ENCODE measurements at places on chromosomes 3 and 15.

DNA sequence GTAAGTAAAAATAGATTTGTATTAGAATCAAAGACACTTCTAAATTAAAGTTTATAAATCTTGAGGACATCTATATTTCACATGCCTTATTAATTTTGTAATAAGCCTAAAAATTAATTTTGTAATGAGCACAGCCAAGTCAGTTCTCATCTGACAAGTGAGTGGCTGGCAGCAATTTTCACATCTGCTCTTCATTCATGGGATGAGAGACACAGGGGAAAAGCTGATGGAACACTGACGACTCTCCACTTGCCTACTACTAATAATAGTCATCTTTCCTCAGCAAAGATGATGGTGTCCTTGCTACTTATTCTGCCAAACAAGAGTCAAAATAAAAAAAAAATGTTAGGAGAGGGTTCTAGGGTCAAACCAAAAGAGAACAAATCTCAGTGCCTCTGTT is 14.4 kb upstream of the CMSS1 start:
- DNase-seq, result no peak

GRCh38 chr3:184506561-184506991 is 55.0 kb upstream of the EPHB3 start:
- no peak for DNase-seq

DNA sequence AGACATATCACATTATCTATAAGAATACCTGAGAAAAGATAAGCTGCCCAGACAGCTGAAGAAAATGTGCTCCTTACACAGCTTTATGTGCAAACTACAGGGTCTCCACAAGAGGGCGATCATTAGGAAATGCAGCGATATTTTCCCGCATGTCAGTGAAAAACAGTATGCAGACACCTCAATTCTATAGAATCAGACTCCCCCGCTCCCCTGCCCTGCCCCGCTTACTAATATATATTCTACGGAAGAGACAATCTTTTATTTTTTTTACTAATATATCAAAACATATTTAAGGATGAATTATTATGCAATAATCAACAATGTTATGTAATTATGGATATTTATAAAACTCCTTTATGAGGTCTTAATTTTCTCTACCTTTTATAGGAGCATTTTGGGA is 681.3 kb downstream of the ROBO1 start:
- DNase-seq, result no peak

- no peak for DNase-seq
These were observed 19.6 kb upstream of the EPHB3 start for GRCh38 chr3:184541886-184542562.

- no peak for DNase-seq
These were observed 292.1 kb downstream of the LSAMP start for GRCh38 chr3:116153174-116153573.

DNA sequence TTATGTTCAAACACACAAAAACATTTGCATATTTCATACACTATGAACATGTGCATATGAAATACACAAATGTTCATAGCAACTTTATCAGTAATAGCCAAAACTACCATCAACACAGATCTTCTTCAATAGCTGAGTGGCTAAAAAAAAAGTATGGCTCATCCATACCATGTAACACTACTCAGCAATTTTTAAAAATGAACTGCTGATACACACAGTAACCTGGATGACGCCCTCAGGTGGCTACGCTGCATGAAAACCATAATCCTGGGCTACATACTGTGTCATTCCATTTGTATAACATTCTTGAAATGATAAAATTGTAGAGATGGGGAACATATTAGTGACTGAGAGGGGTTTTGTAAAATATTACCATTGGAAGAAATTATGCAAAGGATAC is 243.6 kb downstream of the MAGI1 start:
- DNase-seq, result no peak

- no peak for DNase-seq
These were observed 226.1 kb upstream of the BHLHE40 start for GRCh38 chr3:4753073-4753691.

DNA sequence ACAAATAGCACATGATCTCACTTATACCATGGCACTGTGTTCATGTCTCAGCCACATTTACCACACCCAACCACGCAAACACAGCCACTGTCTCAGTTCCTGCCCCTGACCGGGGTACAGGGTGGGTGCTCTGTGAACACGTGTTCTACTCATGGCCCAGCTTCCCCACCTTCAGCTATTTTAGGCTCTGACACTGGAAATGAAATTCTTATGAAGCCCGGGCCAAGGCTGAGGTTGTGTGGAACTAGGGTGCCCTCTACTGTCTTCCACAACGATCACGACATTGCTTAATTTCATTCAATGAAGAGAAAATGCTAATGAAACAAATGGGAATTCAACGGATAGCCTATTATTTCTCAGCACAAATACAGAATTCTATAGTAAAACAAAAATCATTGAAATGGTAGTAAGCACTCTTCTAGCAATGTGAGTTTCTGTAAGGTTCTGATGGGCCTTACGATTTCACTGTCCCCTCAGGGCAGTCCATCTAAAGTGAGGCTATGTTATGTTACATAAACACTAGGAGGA is 2.1 kb upstream of the GABRA5 start:
- no peak for DNase-seq

GRCh38 chr3:50171540-50172301 is 16.6 kb downstream of the SEMA3F start:
- DNase-seq, result no peak

DNA sequence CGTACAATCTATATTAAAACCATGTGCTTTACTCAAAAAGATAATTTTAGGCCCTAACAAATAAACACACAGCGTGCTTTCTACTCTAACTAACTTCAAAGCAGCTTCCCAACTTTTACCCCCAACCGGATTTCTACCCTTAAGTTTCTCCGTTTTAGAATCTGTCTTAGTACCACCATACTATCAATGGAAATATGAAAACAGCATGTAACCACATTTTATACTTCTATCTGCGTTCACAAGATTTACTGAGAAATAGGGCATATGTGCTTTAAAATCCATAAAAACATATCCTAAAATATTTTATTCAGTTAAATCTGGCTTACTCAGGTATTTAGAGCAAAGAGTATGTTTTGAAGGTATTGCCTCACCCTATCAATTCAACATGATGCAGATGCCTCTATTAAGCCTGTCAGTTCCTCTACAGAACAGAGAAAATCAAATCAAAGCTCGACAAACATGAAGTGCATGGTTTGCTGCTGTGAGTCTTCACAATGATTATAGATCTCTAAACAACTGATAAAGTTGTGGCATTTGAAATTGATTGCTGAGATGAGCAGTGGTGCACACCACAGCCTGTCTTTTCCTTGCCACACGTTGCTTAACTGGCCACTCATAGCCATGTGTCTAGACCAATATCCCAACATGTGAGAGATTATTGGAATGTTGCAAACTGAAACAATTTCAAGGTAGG is 44.5 kb upstream of the ZPLD1 start:
- DNase-seq, result no peak

DNA sequence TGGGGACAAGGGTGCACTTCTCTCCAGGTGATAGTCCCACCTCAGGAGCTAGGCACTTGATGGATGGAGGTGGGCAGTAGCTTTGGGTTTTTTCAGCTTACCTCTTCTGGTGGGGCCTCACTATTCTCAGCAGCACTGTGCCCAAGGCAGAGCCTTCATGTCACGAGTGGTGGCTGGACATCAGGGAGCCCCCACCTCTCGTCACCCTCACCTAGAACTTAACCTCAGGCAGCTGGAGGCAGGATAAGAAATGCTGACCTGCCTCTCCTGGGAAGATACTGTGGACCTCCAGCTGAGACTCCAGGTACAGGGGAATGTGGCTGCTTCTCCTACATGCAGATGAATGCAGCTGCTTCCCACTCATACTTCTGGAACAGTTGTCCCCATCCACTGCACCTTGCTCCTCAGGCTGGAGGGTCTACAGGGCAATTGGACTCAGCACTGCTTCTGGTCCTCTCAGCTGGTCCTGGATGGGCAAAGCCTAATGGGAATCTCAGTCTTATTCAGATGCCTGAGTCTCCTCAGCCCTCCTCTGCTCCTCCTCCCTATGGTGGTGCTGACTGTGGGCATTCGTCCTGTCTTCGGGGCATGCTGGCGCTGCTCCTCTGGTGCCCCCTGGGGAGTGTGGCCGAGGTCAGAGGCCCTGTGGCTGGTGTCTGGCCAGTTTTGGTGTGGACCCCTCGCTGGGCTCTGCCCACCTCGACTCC is 129.9 kb downstream of the KLF13 start:
- peak; percentile 9 for DNase-seq

GRCh38 chr3:105157067-105157765 is 209.5 kb upstream of the ALCAM start:
- no peak for DNase-seq

GRCh38 chr15:41621200-41622193 is 38.7 kb upstream of the MGA start:
- peak; percentile 84 for DNase-seq

GRCh38 chr15:25965326-25965725 is 102.2 kb upstream of the ATP10A start:
- no peak for DNase-seq

GRCh38 chr3:47407237-47407636 is 26.4 kb downstream of the PTPN23 start:
- no peak for DNase-seq

- DNase-seq, result no peak
These were observed 67.8 kb downstream of the RAB11A start for GRCh38 chr15:65937054-65937453.

- peak; percentile 20 for DNase-seq
These were observed 279.1 kb upstream of the THRB start for GRCh38 chr3:24773798-24774197.

DNA sequence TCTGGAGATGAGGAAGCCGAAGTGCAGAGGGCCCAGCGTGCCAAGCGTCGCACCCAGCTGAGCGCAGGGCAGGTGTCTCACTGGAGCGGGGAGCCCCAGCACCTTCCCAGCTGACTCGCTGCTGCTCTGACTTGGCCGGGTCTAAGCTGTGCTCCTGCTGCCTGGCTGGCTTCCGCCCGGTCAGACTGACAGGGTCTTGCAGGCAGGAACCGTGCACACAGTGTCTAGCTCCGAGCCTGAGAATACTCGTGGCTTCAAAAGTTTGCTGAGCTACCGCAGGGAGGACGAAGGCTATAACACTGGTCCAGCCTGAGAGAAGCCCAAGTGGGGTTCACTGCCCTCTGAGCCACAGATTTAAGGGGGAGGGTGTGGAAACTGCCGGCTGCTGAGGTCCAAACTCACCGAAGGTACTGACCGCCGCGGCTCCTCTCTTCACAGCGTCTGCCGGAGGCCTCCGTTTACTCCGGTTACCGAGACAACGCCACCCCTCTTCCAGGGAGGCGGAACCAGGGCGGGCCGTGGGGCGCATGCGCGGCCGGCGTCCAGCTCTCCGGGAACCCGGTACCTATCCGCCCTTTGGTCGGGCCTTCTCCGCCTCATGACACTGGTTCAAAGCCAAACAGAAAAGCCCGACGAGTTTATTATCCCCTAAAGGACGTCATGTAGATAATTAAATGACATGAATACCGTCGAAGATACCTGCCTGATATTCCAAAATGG is at the start of gene CFAP44:
TSS of gene CFAP44 (minus strand) at position 443 of the 720 bp plus-strand sequence. CDS start 7,829 bp downstream, outside the sequence.
- DNase-seq, result peak; percentile 64

DNA sequence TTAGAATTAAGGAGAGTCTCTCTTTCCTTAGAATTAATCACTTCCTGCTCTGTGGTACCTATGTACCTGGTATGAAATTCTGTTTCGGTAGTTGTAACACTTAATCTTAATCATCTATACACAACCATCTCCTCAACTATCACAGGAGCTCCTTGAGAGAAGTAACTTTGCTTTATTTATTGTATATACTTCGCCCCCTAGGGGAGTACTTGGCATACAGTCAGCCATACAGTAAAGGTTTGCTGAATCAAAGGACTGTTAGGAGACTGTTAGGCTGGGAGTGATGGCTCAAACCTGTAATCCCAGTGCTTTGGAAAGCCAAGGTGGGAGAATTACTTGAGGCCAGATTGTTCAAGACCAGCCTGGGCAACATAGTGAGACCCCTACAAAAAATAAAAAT is 44.7 kb downstream of the RORA start:
- DNase-seq, result no peak

DNA sequence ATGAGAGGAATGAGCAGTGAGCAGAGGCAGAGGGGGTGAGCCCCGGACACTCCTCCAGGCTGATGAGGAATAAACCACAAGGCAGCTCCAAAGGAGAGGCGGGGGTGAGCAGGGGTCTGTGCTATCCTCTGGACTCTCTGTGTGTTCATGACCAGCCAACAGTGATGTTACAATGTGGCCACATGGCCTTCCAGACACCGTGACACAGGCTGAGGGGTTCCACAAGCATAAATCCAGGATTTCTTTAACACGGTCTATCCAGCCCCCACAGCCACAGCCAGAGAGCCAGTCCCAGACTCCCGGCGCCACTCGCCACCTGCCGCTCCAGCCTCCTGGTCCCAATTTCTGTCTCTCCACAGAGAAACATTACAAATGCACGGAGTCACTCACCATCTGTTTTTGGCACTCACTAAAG is 24.4 kb downstream of the XXYLT1 start:
- peak; percentile 10 for DNase-seq

- DNase-seq, result no peak
These were observed 32.0 kb downstream of the SMAD3 start for GRCh38 chr15:67097424-67097823.

DNA sequence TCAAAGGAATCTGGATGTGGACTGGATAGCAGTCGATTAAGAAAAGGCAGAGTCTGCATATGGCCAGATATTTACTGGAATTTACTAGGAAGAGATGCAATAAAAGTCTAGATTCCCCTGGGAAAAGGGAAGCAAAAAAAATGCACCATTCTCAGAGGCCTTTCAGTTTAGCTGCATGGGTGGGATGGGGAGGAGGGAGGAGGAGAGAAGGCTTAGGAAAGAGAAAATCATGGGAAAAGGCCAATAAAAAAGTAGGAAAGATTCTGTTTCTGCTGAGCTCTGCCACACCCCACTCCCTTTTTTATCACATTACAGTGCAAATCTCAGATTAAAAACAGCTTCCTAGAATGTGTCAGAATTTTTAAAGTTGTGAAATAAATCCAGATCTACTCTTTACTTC is 103.6 kb downstream of the ADAMTS9 start:
- no peak for DNase-seq

DNA sequence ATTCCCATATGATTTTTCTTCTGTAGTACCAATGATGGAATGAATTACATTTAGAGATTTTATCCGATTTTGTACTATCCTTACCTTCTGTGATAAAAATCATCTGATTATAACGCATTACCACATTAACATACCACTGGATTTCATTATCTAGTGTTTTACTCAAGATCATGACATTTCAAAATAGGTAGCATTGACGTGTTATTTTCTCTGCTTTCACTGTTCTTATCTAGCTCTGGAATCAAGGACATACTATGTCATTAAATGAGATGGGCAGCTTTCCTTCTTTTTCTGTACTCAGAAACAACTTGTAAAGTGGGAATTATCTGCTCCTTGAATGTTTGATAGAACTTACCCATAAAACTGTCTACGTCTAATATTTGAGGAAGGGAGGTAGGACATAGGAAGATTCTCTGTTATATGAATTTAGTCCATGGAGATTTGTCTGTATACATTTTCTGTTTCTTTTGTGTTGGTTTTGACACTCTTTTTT is 183.7 kb upstream of the NR2E3 start:
- no peak for DNase-seq

DNA sequence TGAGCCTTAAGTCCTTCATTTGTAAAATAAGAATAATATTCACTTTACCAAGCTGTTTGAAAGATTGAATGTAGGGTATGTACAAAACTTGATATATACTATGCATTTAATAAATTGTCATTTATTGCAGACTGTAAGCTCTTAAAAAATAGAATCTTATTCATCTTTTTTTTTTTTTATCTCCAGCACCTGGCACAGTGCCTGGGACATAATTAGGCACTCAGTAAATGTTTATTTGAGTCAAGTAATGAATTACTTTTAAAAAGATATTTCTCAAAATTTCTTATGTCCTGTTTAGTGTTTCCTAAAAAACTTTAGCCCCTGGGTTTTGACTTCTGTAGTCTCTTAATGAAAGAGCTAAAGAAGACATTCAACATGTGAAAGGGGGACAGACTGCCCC is 71.7 kb downstream of the TOP2B start:
- no peak for DNase-seq

All from uterus (tissue), 4 donors.